Lung microvascular endothelial cell (primary cell): ENCODE measurements at places on chromosomes 2 and 18. TPM values are rescaled to one million over a fixed set of nuclear protein-coding genes. Genes with fewer than 3 reads are reported as not detected.

The RESP18 gene
- total RNA-seq: not detected in 2 replicates

The GCA gene
- total RNA-seq: 2.2 and 5.4 TPM in 2 replicates

The CRYBA2 gene
- not detected in 2 replicates for total RNA-seq

The AMER3 gene
- not detected in 2 replicates for total RNA-seq

The CHRNA1 gene
- 0.40 and 1.1 TPM in 2 replicates for total RNA-seq

The KCNIP3 gene
- total RNA-seq: under 0.01 TPM in 1 of 2 replicates, not detected in the other

The WDR7 gene
- total RNA-seq: 12.9 and 28.8 TPM in 2 replicates

The SH3YL1 gene
- total RNA-seq: 11.1 and 13.7 TPM in 2 replicates

The COBLL1 gene
- total RNA-seq: 1.7 and 4.2 TPM in 2 replicates

The HMSD gene
- not detected in 2 replicates for total RNA-seq

The SERPINB5 gene
- total RNA-seq: 0.22 TPM in 1 of 2 replicates, not detected in the other

The RBKS gene
- total RNA-seq: 1.1 and 1.4 TPM in 2 replicates

The HRH4 gene
- not detected in 2 replicates for total RNA-seq
